ENCODE measurements at places on chromosomes 7 and 10. TPM values are rescaled to one million over a fixed set of nuclear protein-coding genes. Genes with fewer than 3 reads are reported as not detected.

GRCh38 chr7:1558841-1559625, 3.0 kb upstream of the TMEM184A start:
- no peak for DNase-seq

DNA sequence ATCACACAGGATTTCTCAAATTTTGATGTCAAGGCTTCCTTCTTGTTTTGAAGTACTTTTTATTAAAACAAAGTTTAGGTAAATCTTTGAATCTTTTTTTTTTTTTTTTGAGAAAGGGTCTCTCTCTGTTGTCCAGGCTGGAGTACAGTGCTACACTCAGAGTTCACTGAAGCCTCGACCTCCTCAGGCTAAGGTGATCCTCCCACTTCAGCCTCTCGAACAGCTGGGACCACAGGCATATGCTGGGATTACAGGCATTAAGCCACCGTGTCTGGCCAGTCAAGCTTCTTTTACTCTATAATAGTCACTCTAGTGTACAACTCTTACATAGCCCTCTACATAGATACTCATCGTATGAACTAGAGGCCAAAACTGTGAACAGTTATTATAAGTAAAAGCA, 3.4 kb downstream of the RUFY2 start:
- no peak for DNase-seq

DNA sequence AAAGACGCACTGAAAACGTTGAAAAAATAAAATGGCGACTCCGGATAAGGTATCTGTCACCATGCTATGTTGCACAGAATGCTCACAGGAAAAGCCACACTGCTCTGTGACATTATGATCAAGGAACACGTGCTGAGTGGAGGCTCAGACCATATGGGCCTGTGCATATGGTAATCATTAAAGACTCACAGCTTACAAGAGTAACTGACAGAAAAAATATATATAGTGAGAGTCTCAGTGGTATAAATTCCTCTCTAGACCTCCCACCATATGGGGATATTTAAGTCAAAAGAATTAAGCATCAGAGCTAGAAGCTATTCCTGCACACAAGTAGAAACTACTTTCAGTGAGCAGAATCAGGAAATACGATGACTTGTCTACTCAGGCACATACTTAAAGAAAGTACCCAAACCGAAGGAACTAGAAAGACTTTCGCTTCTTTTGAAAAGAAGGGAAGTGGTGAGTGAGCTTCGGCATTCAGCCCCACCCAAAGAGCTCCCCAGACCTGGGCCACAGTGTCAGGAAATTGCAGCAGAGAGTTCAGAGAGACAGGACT, 65.1 kb upstream of the MPP7 start:
- no peak for DNase-seq

The SPDYE5 gene
- total RNA-seq, result not detected

DNA sequence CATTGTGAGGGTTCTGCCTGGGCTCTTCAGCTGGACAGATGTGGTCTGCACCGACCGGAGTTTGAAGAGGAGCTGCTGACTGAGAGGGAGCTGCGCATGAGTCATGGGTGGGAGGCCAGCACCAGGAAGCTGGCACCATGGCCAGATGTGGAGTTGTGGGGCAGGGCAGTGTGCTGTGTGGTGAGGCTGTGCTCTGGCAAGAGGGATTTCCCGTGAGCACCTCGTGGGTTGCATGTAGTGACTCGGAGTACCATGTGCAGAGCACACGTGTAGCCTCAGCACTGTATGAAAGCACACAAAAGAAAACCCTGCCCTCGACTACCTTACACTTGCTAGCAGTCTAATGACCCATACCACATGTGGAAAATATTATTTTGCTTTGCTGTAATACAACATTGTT, 103.4 kb downstream of the WNT2 start:
- peak; percentile 70 for DNase-seq
